ENCODE measurements at places on chromosomes 7 and 10. TPM values are rescaled to one million over a fixed set of nuclear protein-coding genes. Genes with fewer than 3 reads are reported as not detected.

The LRGUK gene
- 0.76 TPM for total RNA-seq

The GPNMB gene
- 1.7 TPM for total RNA-seq

The DNAJC1 gene
- 35.1 TPM for total RNA-seq

The CTBP2 gene
- 62.7 TPM for total RNA-seq

The DDX21 gene
- total RNA-seq = 131 TPM

The NKX2-3 gene
- 5.2 TPM for total RNA-seq

The CYP26A1 gene
- not detected for total RNA-seq

The ACSM6 gene
- not detected for total RNA-seq

The UTF1 gene
- not detected for total RNA-seq

All from epithelial cell of umbilical artery (primary cell).